ENCODE measurements at places on chromosomes 7 and 10. TPM values are rescaled to one million over a fixed set of nuclear protein-coding genes. Genes with fewer than 3 reads are reported as not detected.

DNA sequence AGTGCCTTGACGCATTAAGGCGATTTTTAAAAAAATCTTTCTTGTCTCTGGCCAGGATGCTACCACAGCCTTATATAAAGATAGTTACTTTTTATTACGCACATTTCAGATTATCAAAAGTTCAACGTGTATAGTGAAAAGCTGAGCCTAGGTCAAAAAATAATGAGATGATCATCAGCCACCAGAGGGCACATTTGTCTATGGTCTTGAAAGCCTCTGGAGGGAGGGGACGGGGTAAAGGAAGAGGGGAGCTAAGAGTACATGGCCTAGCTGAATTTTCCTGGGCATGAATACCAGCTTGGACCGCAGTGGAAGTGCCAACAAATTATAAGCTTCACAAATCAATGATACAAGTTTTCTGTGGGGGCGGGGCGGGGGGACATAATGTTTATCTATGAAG lies 285.9 kb upstream of the SMIM30 start:
- no peak for DNase-seq

DNA sequence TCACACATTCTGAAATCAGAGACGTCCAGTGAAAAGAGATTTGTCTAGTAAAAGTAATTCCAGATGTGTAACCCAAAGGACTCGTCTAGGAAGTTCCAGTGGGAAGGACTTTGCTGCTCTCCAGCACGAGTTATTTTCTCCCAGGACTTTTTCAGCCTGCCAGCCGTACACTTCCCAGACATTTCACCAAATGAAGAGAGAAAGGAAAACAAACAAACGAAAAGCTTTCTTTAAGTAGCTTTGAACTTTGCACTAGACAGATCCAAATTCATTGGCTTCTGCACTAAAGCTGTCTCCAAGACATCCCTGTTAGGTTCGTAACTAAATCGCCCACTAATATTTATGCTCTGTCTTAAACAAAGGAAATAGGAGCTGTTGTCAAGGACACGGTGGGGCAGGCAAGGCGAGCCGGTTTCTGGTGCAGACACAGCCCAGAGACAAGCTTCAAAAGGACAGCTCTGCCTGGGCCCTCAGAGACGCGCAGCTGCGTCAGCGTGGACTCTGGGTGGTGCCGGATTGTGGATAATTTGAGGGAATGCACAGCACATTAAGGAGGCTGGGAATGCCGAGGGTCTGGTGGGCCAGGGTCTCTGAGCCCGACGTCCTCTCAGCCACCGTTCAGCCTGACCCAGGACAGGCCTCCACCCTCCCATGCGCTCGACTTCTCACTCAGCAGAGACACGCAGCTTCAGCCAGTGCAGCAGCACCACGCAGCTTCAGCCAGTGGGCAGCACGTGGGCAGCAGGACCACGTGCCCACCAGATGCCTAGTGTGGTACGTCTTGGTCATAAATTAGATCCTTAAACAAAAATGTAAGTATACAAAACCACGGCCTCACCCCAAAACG lies 64.1 kb upstream of the INSIG1 start:
- peak; percentile 12 for DNase-seq

DNA sequence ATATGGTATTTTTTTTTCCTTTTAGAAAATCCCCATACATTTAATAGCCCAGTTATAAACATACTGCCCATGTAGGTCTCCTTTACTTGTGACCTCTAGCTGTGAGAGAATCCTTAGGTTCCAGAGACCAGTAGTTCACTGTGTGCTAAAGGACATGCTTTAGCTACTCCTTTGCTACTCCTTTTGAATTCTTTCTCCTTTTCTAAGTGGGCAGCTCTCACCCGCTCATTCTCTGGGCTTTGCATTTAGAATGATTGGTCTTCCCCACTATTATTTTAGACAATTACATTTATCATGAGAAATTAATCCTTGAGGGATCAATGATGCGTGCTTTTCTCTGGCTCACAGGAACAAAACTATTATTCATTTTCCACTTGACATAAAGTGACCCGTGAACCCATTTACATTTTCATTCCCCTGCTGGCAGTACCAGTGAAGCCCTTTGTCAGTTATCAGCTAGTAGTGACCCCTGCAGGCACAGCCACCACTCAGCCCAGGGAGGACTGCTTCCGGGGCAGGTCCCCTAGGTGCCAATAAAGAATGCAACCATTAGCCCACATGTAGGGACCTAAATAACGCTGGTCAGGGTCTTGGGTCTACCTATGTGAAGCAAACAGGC lies 844.3 kb downstream of the CNTNAP2 start:
- no peak for DNase-seq

- DNase-seq: no peak
Measured at GRCh38 chr10:132628966-132629900, 91.6 kb downstream of the INPP5A start.

DNA sequence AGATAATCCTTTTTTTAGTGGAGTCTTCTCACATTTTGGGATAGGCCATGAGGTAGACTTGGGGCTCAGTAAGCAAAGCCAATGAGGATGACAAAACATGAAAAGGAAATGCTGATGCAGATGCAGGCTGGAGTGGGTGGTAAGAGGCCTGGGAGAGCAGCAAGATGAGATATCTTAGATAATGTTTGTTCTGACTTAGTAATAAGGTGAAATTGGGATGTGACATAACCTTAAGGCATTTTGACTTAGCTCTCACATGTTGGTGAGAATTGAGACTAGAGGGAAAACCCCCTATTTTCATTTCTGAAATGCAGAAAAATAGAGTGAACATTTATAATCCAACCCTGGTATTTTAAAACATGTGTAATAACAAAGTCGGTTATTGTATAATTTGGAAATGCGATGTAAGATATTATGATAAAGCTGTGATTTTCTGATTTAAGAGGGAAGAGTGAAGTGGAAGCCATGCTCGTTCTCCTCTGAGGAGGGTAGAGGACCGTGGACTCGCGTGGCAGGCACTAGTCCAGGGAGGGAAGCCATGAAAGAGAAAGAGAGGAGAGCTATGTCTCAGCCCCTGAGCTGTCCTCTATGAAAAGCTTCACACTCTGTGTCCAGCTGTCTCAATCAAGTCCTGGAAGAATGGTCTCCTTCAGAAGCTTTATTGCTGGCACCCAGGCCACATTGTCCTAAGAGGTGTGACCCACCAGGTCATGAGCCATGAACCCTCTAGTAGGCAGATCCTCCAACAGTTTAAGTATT lies 57.3 kb downstream of the ST7 start:
- no peak for DNase-seq

GRCh38 chr7:29105191-29105590 lies 41.1 kb downstream of the CPVL start:
- no peak for DNase-seq

DNA sequence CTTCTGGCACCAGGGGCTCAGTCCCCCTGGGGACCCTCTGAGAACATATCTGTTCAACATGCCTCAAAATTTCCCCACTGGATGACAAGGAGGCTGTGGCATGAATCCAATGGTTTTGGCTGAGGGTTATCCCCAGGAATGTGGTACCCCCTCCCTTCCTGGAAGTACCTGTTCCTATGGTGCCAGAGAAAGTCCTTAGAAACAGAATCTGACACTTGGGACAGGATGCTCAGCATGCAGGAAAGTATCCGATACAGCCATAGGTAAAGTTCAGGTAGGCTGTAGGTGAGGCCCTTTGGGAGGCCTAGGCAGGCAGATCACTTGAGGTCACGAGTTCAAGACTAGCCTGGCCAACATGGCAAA lies 42.7 kb upstream of the A1CF start:
- no peak for DNase-seq

DNA sequence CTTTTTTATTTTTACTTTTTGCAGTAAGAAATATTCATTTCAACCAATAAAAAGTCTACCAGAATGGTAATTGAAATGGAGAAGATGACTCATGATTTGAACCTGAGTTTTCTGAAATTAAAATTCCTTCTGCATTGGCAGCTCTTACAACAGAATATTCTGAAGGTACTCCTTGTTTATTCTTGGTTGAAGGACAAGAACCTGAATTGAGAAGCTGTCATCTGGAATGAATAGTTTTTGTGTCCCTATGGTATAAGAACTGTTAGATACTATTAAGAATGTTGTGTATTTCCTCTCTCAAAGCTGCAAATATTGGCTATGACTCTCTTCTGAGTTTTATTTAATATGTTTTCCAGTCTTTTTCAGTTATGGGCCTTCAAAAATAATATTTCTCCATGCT lies 56.1 kb downstream of the CDK1 start:
- DNase-seq: peak; percentile 60

DNA sequence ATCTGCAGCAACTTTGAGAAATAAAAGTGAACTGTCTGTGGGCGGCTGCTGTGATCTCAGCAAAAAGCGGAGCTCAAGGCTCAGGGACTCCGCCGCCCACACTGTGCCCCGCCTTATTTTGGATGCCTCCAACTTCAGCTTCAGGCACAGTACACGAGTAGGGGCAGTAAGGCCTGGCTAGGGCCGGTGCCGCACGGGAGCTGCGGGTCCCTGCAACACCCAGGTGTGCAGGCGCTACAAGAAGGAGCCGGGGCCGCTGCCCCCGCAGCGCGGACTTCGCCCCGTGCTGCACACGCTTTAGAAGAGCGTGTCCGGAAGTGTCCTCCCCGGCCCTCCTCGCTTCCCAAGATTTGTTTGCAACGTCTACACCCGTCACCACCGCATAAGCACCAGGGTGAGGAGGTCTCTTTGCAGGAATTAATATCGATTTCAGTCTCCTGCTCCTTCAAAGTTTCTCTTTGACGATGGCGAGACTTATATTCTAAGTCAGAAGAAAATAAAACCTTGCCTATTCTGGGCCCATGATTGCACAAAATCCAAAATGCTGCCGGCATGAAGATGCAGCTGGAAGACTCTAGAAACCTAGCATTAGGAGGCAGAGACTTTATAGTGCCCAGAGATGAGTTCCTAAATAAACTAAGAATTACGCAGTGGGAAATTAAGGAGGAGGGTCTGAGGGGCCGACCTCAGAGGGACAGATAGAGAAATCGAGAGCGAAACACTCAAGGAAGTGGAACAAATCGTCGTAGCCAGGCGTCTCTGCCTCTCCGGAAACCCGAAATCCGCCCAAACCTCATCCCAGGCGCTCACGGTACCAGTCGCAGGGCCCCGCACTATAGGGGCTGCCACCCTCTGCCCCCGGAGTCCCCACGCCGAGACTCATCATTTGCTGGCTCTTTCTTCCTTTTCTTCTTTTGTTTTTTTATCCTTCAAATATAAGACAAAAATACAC lies 6.4 kb downstream of the VAX1 start:
- DNase-seq: no peak

BMPER gene
- total RNA-seq: 13.3 TPM

RPEL1 gene
- not detected for total RNA-seq
